WERI-Rb-1 (cell line): ENCODE measurements at places on chromosomes 2 and 18.

GRCh38 chr2:190855245-190855644 is 25.4 kb upstream of the GLS start:
- DNase-seq, result no peak

GRCh38 chr2:185891804-185892411 is 153.3 kb downstream of the FSIP2 start:
- DNase-seq, result no peak

GRCh38 chr2:181554061-181554830 is 97.1 kb downstream of the ITGA4 start:
- DNase-seq, result peak; percentile 73

DNA sequence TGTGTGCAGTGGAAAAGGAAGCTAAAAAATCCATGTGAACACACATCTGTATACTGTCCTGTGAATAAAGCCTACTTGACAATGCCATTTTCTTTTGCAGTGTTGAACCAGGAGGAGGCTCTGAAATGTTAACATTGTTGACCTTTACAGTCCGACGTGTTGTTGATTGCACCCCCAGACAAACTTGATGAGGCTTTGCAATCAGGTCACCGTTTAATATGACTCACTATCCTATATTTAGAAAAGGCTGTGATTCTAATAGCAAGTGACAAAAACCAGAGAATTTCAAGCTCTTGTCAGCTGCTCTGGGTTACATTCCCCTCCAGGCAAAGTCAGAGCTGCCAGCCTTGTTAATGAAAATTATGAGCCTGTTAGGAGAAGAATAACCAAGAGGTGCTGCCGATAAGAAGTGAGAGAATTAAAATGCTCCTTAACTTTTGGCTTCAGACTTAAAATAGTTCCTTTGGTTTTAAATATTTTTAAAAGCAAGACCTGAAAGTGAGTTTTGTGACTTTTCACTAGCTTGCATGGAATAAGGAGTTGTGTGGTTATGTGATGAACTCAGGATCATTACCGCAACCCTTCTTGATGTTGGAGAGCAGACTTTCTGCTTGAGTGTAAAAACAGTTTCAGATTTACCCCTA is 162.1 kb downstream of the QPCT start:
- no peak for DNase-seq

DNA sequence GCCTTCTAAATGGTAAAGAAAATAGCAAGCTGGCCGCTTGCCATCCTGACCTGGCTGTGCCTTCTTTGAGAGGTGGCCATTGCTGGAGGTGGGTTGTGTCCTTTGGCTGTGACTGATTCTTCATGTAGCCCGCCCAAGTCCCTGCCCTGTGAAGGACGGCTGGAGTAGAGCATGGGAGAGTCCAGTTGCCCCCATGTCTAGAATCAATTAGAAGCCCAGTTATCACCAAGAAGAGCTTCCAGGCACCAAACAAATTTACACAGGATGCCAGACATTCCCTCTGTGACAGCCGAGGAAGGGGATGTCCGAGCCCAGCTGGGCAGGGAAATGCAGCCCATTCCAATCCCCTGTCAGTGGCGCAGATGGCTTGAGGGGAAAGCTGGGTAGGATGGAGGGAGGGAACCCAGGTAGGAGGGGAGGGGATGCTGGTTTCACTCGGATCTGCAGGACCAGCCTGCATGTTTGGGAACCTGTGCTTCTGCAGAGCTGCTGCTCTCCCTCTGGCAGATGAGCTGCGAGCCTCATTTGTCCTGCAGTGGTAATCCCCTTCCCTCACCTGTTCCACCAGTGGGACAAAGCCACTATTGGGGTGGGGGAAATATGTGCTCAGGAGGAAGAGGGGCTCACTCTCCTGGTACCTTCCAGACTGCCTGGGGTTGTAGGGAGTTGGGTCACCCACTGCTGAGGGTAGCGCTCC is 25.7 kb upstream of the ASB18 start:
- DNase-seq, result no peak

DNA sequence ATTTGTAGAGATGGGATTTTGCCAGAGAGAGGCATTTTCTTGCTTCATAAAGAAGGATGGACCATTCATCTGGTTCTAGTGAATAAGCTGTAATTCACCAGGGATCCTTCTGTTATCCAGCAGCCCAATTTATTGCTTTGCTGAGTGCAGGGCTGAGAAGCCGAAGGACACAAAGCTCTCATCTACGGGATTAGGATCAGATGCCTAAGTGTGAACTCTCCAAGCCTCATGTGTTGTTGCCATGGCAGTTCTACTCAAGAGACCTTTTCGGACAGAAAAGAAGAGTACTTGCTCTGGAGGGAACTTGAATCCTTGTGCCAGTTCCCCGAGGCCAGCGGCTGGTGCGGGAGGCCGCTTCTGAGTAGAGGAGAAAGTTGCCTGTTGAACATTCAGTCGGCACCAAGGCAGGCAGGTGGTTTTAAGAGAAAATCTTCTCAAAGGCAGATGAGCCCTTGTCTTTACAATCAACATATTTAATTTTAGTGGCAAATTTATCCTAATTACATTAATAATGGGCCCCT is 38.4 kb upstream of the MBP start:
- peak; percentile 34 for DNase-seq

DNA sequence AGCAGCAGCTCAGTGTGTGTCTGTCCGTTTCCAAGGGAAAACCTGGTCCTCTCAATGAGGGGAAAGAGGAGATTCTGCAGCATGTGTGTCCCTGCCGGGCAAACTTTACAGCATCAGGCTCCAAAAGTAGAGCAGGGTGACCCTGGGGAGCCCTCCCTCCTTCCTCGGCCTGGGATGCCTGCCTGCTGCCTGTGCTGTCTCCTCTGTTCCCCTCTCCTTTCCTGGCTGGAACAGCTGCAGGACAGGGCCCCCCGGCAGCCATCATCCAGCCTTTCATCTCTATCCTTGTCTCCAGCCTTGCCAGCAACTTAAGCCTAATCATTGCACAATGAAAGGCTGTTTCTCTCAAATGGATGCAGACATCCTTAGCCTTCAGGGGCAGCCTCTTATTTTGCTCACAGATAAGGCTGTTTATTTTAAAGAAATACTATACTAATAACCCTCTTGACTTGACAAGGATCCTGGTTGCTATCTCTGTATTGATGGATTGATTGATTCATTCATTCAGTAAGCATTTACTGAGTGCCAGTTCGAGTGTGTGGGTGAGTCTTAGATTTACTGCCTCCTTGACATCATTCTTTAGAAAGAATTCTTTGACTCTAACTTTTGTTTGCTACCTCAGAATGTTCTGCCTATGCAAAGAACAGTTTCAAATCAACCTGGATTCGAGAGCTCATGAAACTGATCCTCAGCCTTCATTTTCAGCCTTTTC is 40.6 kb upstream of the EDAR start:
- DNase-seq, result no peak

DNA sequence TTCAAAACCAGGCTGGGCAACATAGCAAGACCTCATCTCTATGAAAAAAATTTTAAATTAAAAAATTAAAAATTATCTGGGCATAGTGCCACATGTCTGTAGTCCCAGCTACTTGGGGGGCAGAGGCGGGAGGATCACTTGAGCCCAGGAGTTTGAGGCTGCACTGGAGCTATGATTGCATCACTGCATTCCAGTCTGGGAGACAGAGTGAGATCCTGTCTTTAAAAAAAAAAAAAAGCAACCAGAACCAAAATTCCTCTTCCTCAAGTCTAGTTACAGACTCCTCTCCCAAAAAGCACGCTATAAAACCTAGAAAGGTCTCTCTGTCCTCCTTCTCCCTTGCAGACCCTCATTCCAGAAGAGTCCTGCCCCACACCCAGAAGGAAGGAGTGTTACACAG is 23.9 kb downstream of the TNFAIP6 start:
- no peak for DNase-seq

DNA sequence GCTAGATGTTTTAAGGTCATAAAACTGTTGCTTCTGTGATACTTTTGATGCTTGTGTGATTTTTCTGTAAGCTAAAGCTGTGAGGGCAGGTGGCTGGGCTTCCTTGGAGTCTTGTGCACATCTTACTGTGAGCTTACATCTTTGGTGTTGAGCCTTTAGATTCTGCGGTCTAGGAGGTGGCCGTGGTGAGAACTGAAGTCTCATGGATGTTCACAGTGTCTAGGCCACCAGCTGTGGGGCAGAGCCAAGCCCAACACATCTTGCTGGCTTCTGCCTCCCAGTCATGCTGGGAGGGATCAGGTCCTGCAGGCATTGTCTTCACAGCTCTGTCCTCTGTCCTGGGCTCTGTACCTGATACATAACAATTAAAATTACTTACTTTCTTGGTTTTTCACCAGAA is 219.7 kb upstream of the HS6ST1 start:
- DNase-seq, result no peak

DNA sequence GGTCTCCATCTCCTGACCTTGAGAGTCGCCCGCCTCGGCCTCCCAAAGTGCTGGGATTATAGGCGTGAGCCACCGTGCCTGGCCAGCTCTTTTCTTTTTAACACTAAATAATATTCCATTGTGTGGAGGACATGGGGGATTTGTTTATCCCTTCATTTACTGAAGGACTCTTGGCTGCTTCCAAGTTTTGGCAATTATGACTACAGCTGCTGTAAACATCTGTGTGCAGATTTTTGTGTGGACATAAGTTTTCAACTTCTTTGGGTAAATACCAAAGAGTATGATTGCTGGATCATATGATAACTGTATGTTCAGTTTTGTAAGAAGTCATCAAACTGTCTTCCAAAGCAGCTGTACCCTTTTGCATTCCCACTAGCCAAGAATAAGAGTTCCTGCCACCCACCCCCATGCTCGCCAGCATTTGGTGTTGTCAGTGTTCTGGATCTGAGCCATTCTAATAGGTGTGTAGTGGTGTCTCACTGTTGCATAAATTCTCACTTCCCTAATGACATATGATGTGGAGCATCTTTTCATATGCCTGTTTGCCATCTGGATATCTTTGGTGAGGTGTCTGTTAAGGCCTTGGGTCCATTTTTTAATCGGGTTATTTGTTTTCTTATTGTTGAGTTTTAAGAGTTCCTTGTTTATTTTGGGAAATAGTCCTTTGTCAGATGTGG is 52.2 kb downstream of the TNFRSF11A start:
- DNase-seq, result no peak

GRCh38 chr2:233082931-233083755 is 23.0 kb downstream of the INPP5D start:
- no peak for DNase-seq

- DNase-seq, result no peak
These were observed 8.7 kb upstream of the INPP1 start for GRCh38 chr2:190334479-190335224.
